Left lung (tissue), 14 donors: ENCODE measurements at places on chromosomes 3 and 15. TPM values are rescaled to one million over a fixed set of nuclear protein-coding genes. Genes with fewer than 3 reads are reported as not detected.

Gene GRK7
- polyA plus RNA-seq: 0.14 TPM

Gene RBPMS2
- polyA plus RNA-seq: 9.3 TPM

Gene NR1I2
- polyA plus RNA-seq: 0.86 TPM

Gene GOLGA8T
- polyA plus RNA-seq: not detected

Gene LMOD3
- 0.27 TPM for polyA plus RNA-seq

Gene LTK
- polyA plus RNA-seq: 2.7 TPM

Gene ZNF80
- polyA plus RNA-seq: not detected

Gene CATSPER2
- polyA plus RNA-seq: 9.8 TPM

Gene CNOT10
- polyA plus RNA-seq: 56.4 TPM

Gene P2RY1
- 17.5 TPM for polyA plus RNA-seq

Gene CLDN11
- polyA plus RNA-seq: 6.2 TPM

Gene DAG1
- polyA plus RNA-seq: 58.1 TPM

Gene GP5
- polyA plus RNA-seq: 0.71 TPM

Gene KCNMB2
- 12.7 TPM for polyA plus RNA-seq
